NCI-H345 (cell line): ENCODE measurements at places on chromosomes 5 and 9.

GRCh38 chr5:172280929-172281328, 2.6 kb downstream of the UBTD2 start:
- no peak for DNase-seq

GRCh38 chr9:752201-752600, 89.3 kb upstream of the DMRT1 start:
- DNase-seq, result no peak

- DNase-seq, result no peak
These were observed 234.2 kb upstream of the MEF2C start for GRCh38 chr5:89117124-89117644.

GRCh38 chr9:122562134-122562760, 9.3 kb downstream of the OR1N2 start:
- no peak for DNase-seq

GRCh38 chr9:113837334-113837733, 38.8 kb upstream of the ZNF618 start:
- no peak for DNase-seq
